ENCODE measurements at places on chromosomes 7 and 10. TPM values are rescaled to one million over a fixed set of nuclear protein-coding genes. Genes with fewer than 3 reads are reported as not detected.
A peak's percentile ranks its signal among the peaks of the same experiment; 100 is the strongest.

TRIM50 gene
- total RNA-seq, result not detected

KAZALD1 gene
- 8.1 TPM for total RNA-seq

- DNase-seq, result no peak
These were observed 11.9 kb downstream of the TWIST1 start for GRCh38 chr7:19105546-19105945.

GRCh38 chr10:3867454-3868270 lies 82.7 kb upstream of the KLF6 start:
- no peak for DNase-seq

GRCh38 chr10:49837051-49837478 lies 74.9 kb upstream of the OGDHL start:
- DNase-seq, result no peak

CHAT gene
- total RNA-seq, result not detected

FUOM gene
- 5.5 TPM for total RNA-seq

- DNase-seq, result peak; percentile 87
These were observed 496.4 kb downstream of the KIF20B start for GRCh38 chr10:90197766-90198165.

GRCh38 chr10:61983255-61983654 lies 81.8 kb downstream of the ARID5B start:
- DNase-seq, result no peak

GDI2 gene
- 493 TPM for total RNA-seq

CDK6 gene
- total RNA-seq, result 45.1 TPM

FOXP2 gene
- total RNA-seq, result 0.10 TPM

- DNase-seq, result no peak
These were observed 13.0 kb upstream of the CHCHD1 start for GRCh38 chr10:73768881-73769280.

CCSER2 gene
- total RNA-seq, result 16.9 TPM

- no peak for DNase-seq
These were observed 572.2 kb downstream of the INHBA start for GRCh38 chr7:41130561-41131236.

GRCh38 chr7:104972500-104972899 lies 41.5 kb upstream of the KMT2E start:
- DNase-seq, result peak; percentile 67

MNX1 gene
- total RNA-seq, result 2.0 TPM

DNA sequence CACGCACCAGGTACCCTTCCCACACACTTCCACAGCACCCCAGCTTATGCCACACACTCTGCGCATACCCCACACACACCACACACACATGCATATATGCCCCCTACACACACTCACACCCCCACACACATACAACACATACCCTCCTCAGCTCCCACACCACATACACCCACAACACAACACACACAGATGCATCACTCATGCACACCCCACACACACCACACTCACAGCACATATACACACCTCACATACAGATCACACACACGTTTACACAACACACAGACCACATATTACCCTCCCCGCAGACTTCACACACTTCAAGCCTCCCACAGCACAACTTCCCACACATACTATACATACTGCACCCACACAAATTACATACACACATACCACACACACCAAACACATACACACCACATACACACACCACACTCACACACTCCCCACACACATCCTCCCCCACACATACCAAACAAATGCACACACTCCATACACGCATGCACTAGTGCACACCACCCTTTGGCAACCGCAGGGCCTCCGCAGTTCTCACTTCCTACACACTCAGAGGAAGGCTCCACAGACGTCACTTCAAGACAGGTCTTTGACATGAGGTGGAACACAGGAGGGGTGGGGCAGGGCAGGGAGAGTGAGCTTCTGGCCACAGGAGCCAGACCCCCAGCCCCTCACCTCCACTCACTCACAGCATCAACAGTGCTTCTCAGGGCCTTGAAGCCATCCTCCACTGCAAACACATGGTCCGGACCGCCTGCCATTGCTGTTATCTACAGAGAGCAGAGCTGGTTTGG lies 18.5 kb upstream of the ANTXRL start:
- no peak for DNase-seq

ECHDC3 gene
- 8.2 TPM for total RNA-seq

GRCh38 chr7:85840554-85840953 lies 653.7 kb upstream of the SEMA3D start:
- DNase-seq, result no peak

DNA sequence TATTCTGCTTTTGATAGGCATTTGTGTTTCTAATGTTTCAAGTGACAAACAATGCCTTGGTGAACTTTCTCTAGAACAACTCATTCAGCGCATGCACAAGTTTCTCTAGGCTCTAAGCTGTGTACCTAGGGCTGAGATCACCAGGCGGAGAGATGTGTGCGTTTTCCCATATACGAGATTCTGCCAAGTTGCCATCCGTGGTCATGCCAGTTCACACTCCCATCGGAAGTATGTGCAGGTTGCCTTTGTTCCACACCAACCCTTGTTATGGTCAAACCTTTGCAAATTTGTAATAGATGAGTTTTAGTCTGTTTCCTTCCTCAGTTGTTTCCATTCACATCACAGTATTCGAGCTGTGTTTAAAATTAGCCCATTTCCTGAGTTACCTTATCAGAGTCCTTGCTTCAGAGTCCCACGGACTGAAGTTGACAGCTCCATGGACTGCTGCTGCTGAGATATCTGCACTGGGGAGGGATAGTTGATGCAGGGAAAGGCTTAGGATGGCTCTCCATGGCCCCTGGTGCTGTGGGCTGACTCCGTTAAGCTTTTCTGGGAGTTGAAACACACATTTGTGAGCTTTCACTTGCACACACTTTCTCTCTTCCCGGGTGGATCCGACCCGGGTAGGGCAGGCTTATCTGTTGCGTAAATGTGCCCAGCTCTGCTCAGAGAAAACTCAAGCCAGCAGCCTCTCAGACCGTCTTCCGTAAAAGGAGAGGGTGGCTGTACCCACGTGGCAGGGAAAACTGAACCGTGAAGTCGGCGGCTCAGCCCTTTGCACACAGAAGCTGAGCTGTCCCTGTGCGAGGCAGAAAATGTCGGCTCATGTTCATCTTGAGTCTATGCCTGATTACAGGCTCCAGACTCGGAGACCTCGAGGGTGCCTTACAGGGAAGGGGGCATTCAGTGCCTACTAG lies 49.4 kb downstream of the HK1 start:
- DNase-seq, result peak; percentile 81

GBX1 gene
- total RNA-seq, result not detected

ACSL5 gene
- total RNA-seq, result 18.5 TPM

TRPV5 gene
- total RNA-seq, result not detected

DNA sequence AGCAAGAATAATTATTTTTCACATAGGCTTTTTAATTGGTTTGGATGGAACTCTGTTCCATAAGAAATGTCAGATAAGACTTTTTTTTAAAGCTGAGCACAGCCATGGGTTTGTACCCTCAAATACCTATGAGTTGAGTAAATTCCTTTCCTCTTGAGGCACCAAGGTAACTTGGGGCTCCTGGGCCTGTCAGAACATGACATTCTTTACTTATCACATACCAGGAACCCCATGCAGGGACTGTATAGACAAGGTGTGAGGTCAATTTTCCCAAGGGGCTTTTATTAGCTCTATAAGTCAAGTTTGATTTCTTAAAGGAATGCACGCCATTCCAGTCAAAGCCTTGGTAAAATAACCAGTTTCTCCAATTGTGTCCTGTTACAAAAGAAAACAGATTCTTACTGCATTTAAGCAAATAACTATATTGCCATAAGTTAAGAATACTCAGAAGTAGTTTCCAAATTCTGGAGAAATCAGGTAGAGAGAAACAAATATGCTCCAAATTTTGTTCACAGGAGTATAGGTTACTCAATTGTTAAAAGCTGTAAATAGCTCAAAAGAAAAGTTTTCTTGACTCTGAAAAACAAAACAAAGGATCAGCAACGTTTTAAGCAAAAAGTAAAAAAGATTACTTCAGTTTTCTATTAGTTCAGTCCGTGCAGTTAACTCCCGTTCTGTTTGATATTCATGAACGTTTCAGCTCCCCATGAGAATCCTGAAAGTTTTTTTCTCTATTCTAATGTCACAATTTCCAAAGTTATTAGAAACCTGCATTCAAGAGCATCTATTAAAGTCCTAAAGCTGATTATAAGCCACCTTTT lies 167.5 kb upstream of the NAMPT start:
- no peak for DNase-seq

DNA sequence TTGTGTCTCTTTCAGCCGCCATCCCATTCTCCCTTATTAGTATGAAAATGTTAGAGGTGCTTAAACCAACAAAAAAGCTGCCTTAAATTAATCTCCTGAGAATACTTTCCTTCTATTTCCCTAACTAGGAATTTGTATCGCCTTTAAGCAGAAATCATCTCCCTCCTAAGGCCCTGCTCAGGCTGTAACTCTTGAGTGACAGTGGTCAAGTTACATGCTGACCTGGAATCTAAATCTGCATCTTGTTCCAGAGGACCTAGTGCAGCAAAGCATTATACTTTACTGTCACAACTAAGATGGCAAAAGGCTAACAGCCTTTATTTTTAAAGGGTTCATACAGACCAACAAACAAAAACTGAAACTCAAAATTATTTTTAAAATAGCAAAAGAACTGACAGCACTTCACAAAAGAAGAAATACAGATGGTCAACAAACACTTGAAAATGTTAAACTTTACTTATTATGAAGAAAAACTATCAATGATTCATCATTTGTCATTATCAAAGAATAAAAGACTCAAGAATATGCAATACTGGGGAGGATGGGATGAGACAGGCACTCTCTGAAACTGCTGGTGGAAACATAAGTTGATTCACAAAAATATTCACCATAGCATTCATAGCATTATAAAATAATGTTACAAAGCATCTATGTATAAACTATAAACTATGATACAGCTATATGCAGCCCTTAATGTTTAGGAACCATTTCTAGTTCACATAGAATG lies 11.0 kb downstream of the CYREN start:
- no peak for DNase-seq

STEAP1 gene
- total RNA-seq, result 30.0 TPM

FKBP6 gene
- total RNA-seq, result not detected

GRCh38 chr7:146875981-146876380 lies 759.4 kb downstream of the CNTNAP2 start:
- DNase-seq, result no peak

PALD1 gene
- total RNA-seq, result 0.10 TPM

- DNase-seq, result peak; percentile 74
These were observed 112.8 kb upstream of the AHR start for GRCh38 chr7:17185690-17186070.

- DNase-seq, result no peak
These were observed 126.5 kb upstream of the GAD2 start for GRCh38 chr10:26090026-26090425.

DNA sequence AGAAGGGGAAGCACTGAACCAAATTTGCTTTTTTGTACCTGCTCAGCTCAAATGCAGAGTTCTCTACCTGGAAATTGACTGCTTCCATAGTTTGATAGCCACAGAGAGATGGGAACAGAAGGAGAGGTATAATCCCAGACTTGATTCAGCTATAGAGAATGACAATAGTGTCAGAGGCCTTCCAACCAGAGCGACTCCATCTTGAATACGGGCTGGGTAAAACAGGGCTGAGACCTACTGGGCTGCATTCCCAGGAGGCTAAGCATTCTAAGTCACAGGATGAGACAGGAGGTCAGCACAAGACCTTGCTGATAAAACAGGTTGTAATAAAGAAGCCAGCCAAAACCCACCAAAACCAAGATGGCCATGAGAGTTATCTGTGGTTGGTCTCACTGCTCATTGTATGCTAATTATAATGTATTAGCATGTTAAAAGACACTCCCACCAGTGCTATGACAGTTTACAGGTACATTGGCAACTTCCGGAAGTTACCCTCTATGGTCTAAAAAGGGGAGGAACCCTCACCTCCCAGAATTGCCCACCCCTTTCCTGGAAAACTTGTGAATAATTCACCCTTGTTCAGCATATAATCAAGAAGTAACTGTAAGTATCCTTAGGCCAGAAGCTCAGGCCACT lies 42.7 kb upstream of the ATRNL1 start:
- no peak for DNase-seq

- no peak for DNase-seq
These were observed 25.3 kb downstream of the WIPI2 start for GRCh38 chr7:5215313-5215712.

DNA sequence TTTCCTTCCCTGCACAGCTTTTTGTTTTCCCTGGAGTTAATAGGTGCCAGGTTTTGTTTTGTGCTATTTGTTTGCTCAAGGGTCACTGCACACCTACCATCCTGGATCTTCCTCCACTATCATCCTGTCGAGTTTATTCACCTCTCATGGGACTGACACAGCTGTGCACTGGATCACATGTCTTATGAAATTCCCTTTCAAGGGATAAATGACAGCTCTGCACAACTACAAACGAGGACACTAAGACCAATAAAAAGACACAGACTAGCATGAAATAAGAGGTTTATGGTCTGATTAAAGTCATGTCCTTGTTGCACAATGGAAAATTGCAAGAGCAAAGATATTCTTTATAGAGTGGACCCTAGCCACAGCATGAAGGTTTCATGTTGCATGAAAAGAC lies 76.7 kb upstream of the SFMBT2 start:
- no peak for DNase-seq

DNA sequence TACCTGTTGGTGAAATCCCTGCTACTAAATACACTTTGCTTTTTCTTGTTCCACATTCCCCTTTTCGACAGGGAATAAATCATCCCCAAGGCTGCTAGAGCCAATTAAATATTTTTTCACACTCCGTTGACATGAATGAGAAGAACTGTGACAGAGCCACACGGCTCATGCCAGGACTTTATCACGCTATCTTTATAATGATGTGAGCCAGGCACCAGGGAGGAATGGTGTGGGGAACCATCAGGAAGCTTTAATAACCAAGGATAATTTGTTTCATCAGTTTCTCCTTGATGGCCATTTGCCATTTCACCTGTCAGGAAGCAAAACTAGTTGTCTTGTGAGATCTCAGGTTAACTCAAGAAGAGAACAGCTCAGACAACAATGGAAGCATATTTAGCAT lies 193.0 kb upstream of the C7orf33 start:
- no peak for DNase-seq

AKR1C4 gene
- total RNA-seq, result not detected

DNA sequence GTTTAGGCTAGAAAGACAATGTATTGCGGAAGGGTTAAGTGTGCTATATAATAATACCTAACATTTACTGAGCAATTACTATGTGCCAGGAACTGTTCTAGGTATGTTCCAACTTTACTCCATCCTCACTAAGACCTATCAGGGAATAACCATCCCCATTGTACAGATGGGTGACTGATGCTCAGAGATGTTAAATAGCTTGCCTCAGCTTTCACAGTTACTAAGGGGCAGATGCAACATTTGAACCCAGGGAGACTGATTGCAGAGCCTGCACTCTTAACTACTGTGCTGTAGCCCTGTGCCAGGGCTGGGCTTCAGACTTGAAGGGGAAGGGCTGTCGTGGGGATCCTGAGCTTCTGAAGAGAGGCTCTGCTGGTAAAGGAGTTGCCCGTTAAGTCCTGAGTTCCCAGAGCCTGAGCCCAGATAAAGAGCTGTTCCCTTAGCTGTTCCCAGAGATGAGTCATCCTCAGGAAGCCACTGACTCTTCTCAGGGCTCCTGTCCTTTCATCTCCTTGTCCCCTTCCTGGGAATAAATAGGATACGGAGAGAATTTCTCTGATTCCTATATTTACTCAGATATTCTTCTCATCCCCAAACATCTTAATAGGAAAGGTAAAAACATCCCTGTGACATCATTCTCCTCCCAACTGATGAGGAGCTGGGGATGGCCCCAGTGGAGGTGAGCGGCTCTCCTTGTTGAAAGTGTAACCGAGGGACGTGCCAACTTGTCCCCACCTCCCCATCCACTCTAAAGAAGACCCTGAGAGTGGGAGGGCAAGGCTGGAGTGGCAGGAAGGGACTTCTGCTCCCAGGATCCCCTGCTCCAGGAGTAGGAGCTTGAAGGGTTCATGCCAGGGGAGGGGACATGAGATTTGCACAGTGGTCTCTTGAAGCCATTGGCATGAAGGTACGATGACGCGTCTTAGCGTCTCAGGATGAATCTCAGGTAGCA lies 28.0 kb upstream of the HABP2 start:
- DNase-seq, result peak; percentile 36

RBP3 gene
- total RNA-seq, result not detected
